Epithelial cell of proximal tubule (primary cell): ENCODE measurements at places on chromosomes 1 and 21. TPM values are rescaled to one million over a fixed set of nuclear protein-coding genes. Genes with fewer than 3 reads are reported as not detected.

DNA sequence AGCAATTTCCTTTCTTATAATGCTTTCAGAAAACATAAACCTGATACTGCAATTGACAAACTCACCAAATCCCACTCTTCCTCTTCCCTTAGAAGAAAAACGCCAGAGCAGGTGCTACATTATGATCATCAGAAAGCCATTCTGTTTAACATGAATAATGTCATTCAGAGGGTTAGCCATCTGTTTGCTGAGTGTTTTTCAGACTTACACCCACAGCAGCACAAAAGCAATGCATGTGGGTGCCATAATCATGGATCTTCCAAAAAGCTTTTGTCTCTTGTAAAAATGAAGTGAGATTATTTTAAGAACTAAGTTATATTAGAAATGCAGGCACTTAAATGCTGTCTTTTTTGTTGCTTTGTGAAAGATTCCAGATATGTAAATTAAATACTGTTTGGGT lies 204.6 kb upstream of the TMPRSS15 start:
- DNase-seq = no peak

DNA sequence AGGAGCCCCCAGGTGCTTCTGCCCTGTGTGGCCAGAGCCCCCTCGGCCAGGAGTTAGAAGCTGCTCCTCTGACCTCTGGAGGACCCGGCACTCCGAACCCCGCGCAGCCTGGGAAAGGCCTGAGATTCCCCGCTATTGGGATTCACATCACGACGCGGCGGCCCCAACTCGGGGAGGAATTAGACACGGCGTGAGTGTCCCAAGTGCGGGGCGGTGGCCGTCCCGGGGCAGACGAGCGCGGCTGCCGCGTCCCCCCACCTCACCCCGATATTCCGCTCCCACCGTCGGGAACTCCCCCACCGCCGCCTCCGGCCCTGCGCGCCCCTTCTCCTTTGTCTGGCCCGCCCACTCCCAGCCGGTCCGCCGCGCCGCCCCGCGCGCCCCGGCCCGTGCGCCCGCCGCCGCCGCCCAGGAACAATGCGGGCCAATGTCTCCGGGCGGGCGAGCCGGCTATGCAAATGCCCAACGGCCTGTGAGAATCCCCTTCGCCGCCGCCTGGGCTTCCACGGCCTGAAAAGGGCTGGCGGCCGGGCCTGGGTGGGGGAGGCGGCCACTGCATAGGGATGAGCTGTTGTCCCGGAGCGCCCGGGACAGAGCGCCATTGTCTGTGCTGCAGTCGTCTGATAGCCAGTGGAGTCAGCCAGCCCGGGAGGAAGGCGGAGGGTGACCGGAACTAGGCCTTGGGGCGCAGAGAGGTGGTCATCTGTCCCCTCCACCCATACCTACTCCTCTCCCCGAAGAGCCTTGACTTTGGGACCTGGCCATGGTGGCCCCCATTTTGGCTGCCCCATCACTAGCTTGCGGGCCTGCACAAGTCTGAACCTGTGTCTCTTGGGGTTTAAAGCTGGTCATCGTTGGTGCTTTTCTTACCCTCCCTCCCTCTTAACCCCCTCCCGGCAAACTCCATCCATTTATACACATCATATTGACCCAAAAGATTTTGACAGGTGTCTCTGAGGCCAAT lies 19.4 kb downstream of the RHBG start:
- no peak for DNase-seq

Gene CSF3R
- not detected in 2 replicates for total RNA-seq

Gene SMIM1
- 3.6 TPM in 1 of 2 replicates, not detected in the other for total RNA-seq

Gene LRRC7
- not detected in 2 replicates for total RNA-seq
